Neural progenitor cell (in vitro differentiated cells): ENCODE measurements at places on chromosomes 6 and 20.

DNA sequence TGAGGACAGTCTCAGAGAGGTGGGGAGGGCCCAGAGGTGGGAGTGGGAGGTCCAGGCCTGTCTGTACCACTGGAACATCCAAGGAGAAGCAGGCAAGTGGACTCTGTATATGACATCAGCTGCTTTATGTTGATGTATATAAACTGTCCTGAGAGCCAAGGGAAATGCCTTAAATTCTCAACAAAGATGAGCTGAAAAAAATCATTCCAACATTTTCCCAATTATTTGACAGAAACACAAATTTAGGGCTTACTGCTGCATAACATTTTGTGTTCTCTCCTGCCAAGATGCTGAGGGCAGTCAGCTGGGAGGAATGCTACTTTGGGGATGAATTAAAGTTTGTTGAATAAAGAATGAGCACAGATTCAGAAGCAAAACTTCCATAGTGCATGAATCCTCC lies 52.8 kb downstream of the FOXC1 start:
- DNase-seq, result no peak

DNA sequence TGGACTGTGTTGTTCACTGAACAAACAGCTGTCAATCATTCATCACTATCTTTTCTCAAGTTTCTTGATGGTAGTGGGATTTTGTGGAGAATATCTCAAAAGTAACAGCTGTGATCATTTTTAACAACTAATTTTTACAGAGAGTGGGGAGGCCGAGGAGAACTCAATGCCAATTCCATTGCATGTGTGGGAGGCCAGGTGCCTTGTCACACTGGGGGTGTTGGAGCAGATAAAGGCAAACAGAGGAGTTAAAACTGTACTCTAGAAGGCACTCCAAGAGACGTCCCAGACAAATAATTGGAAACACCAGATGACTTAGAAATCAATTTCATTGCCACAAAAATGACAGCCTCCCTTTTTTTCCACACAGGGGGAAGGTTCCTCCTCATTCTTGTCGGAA lies 267.2 kb upstream of the PLCB4 start:
- no peak for DNase-seq

- DNase-seq, result no peak
Observed at GRCh38 chr6:140879946-140880345, 1252.8 kb upstream of the GJE1 start.

DNA sequence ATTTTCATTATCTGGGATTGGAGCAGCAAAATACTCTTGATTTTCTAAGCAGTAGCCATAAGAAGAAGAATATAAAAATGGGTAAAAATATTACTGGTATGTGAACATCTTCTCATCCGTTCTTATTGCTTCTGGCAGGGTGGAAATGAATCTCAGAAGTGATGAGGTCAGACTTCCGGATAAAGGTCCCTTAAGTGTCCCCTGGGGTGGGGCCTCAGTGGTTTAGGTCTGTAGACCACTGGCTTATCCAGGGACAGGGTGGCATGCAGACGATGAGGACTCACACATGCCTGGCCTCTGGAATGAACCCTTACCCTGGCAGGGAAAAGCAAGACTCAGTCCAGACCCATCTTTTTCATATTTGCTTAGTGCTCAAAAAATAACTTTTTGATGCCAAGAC lies 143.3 kb downstream of the UST start:
- DNase-seq, result no peak

DNA sequence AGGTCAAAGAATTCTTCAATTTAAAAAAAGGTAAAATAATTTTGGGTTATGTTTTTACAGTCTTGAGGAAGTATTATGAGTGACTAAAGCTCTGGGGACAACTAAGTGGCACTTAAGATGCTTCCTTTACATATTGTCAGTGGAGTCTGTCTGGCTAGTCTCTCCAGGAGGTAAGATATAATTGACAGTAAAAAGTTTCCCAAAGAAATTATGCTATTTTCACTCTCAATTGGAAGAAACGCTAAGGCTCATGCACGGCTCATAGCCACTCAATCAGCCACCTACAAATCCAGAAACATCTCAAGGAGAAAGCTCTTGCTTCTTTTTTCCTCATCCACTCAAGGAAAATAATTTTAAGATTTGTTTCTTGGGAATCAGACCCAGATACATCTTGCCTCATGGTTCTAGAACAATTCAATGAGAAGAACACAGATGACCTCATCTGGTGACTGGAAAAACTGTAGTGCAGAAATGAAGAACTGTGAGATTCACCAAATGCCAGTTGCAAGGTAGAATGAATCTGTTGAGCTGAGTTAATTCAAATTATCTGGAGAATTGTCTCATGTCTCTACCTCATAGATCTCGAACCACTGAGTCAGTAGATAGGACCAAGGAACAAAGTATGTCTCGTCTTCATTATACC lies 252.9 kb downstream of the TPBG start:
- no peak for DNase-seq
